ENCODE measurements at places on chromosomes 3 and 15. TPM values are rescaled to one million over a fixed set of nuclear protein-coding genes. Genes with fewer than 3 reads are reported as not detected.

- H3K27ac ChIP-seq, result no peak overlapping the region
- H3K36me3 ChIP-seq, result no peaks in the 10 kb centered on the region
- DNase-seq, result no peak
- no peak overlapping the region for H3K4me3 ChIP-seq
- H3K4me1 ChIP-seq, result no peaks in the 10 kb centered on the region
These were observed 44.8 kb upstream of the SNTN start for GRCh38 chr3:63607716-63608115.

DNA sequence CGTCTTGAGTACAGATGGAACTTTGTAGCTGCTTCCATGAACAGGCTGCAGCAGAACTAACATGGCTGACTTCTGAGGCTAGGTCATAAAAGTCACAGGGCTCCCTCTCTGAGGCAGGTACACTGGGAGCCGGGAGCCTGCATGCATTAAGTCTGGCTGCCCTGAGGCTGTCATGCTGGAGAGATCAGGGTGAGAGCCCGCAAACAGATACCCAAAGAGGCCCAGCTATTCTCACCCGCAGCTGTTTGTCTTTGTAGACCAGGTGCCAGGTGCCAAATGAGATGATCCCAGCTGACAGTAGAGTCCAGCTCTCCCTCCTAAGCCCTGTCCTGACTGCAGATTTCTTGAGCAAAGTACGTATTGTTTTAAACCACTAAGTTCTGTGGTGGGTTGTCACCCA lies 8.6 kb upstream of the SLCO3A1 start:
- no peak overlapping the region for H3K27ac ChIP-seq
- H3K4me3 ChIP-seq, result no peak overlapping the region
- no peak for DNase-seq
- H3K36me3 ChIP-seq, result no peaks in the 10 kb centered on the region
- H3K4me1 ChIP-seq, result no peaks in the 10 kb centered on the region
- H3K27me3 ChIP-seq, result no peaks in the 10 kb centered on the region

DNA sequence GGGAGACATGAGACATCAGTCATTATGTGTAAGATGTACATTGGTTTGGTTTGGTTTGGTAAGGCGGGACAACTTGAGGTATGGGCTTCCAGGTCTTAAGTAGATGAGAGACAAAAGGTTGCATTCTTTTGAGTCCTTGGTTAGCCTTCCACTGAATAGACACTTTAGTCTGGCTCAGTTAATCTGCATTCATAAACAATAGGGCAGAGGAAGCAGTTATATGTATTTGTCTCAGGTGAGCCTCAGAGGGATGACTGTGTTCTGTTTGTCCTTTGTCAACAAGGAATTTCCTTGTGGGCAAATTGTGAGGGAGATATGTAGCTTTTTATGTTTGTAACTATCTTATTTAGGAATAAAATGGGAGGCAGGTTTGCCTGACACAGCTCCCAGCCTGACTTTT lies 50.4 kb downstream of the TCF12 start:
- no peaks in the 10 kb centered on the region for H3K36me3 ChIP-seq
- no peak overlapping the region for H3K27ac ChIP-seq
- no peak overlapping the region for H3K4me3 ChIP-seq
- peaks cover 29% of the 10 kb centered on the region for H3K4me1 ChIP-seq
- H3K27me3 ChIP-seq, result no peaks in the 10 kb centered on the region

Gene ROPN1B
- 0.50 TPM for total RNA-seq

DNA sequence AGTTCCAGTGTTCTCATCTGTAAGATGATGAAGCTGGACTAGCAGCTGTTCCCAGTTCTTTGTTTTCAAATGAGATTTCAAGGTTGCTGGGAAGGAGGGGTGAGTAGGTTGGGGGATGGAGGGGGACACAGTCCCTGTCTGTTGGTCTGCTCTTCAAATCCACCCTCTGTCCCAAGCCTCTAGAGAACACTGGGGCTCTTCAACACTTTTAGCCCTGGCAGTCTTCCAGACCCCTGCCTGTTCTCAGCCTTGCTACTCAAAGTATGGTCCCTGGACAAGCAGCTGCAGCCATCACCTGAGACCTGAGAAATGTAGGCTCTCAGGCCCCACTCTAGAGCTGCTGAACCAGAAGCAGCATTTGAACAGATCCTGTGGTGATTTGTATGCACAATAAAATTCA lies 41.3 kb downstream of the NEK11 start:
- no peak overlapping the region for H3K27ac ChIP-seq
- no peak overlapping the region for H3K4me3 ChIP-seq
- DNase-seq, result no peak
- no peaks in the 10 kb centered on the region for H3K4me1 ChIP-seq
- H3K27me3 ChIP-seq, result no peaks in the 10 kb centered on the region
- no peaks in the 10 kb centered on the region for H3K36me3 ChIP-seq

Gene SPTBN5
- 2.1 TPM for total RNA-seq

DNA sequence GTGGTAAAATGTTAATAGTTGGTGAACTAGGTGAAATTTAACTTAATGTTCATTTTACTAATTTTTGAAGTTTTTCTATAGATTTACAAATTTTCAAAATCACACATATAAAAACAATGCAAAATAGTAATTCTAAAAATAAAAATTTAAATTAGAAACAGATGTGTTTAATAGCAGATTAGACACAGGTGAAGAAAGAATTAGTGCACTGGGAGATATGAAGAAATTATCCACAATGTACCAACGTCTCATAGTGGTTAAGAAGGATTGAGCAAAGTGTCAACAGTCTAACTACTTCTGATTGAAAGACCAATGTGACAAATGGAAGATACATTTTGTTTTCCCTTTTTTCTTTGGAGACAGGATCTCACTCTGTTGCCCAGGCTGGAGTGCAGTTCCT lies 26.5 kb downstream of the SPG11 start:
- DNase-seq, result no peak
- H3K4me1 ChIP-seq, result no peaks in the 10 kb centered on the region
- H3K36me3 ChIP-seq, result peaks cover 90% of the 10 kb centered on the region
- no peak overlapping the region for H3K4me3 ChIP-seq

DNA sequence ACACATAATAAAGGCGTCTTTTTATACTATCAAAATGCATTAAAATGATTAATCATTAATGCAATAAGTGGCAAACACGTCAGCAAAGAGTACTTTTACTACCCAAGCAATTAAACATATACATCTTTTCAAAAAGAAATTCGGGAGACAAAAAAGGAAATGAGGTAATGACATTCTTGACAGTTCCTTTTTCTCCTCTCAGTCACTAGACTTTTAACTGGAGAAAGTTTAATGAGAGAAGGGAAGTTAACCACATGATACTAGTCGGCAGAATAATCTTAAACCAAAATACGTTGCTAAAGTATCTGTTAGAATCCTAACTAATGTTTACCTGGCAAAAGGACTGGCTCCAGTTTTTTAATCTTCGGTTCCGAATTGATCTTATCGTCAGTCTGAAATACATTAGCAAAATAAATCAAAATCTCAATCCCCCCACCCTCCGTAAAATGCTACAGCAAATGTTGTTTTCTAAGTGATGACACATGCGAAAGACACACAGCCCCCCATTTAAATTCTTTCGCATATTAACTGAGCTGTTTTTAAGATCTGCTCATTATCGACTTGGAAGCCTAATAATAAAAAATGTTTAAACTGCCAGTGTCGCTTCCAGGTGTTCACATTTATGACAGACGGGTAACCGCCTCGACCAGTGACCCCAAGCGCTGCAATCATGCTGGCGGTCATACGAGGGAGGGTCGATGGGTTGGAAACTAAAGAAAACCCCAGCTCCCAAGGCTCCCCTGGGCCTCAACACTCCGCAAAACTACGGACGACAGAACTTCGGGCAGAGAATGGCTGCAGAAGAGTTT lies 778 bp downstream of the MTMR10 start:
- no peak for DNase-seq
- peak overlapping the region; percentile 96 for H3K27ac ChIP-seq
- H3K4me3 ChIP-seq, result peak overlapping the region; percentile 81
- peaks cover 14% of the 10 kb centered on the region for H3K36me3 ChIP-seq

- no peak overlapping the region for H3K27ac ChIP-seq
- no peaks in the 10 kb centered on the region for H3K4me1 ChIP-seq
- H3K4me3 ChIP-seq, result no peak overlapping the region
- peak; percentile 25 for DNase-seq
- peaks cover 10% of the 10 kb centered on the region for H3K27me3 ChIP-seq
These were observed 5.8 kb downstream of the TMIE start for GRCh38 chr3:46706771-46707582.

GRCh38 chr15:55990998-55991397 lies 2.4 kb downstream of the NEDD4 start:
- H3K27me3 ChIP-seq, result no peaks in the 10 kb centered on the region
- no peak overlapping the region for H3K27ac ChIP-seq
- H3K4me1 ChIP-seq, result peaks cover 28% of the 10 kb centered on the region

DNA sequence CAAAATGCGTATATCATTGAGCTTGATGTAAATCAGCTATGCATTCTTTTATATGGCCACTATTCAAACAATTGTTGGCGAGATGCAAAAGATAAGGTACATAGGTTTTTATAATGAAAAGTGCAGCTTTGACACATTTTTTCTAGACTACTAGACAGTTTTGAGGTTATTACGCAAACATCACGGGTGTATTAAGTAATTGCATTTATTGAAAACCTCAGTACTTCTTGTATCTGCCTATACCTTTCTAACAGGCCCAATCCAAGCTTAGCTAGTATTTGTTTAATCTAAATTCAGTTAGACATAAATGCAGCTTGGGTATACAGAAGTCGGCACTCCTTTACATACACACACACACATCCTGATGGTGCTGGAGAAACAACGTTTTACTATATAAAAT lies 2.7 kb downstream of the SPESP1 start:
- no peak for DNase-seq
- no peak overlapping the region for H3K27ac ChIP-seq
- peaks cover 8% of the 10 kb centered on the region for H3K27me3 ChIP-seq
- H3K4me1 ChIP-seq, result no peaks in the 10 kb centered on the region
- H3K4me3 ChIP-seq, result no peak overlapping the region

Gene MCTP2
- 36.1 TPM for total RNA-seq

Gene CHRFAM7A
- 9.6 TPM for total RNA-seq

- no peaks in the 10 kb centered on the region for H3K4me1 ChIP-seq
- no peaks in the 10 kb centered on the region for H3K36me3 ChIP-seq
- H3K4me3 ChIP-seq, result no peak overlapping the region
- H3K27me3 ChIP-seq, result no peaks in the 10 kb centered on the region
- no peak overlapping the region for H3K27ac ChIP-seq
These were observed 222.0 kb downstream of the NEK10 start for GRCh38 chr3:27147215-27147614.

- peak overlapping the region; percentile 34 for H3K27ac ChIP-seq
- H3K4me1 ChIP-seq, result peaks cover 22% of the 10 kb centered on the region
- H3K27me3 ChIP-seq, result no peaks in the 10 kb centered on the region
- no peaks in the 10 kb centered on the region for H3K36me3 ChIP-seq
These were observed 98.9 kb downstream of the EOMES start for GRCh38 chr3:27623085-27623753.

GRCh38 chr3:43024181-43024885 lies 45.2 kb downstream of the GASK1A start:
- H3K36me3 ChIP-seq, result no peaks in the 10 kb centered on the region
- no peaks in the 10 kb centered on the region for H3K27me3 ChIP-seq
- H3K4me1 ChIP-seq, result no peaks in the 10 kb centered on the region
- DNase-seq, result no peak
- no peak overlapping the region for H3K27ac ChIP-seq
- H3K4me3 ChIP-seq, result no peak overlapping the region

Gene DCP1A
- total RNA-seq, result 25.1 TPM

GRCh38 chr3:138370321-138370720 lies 21.9 kb downstream of the MRAS start:
- DNase-seq, result no peak
- H3K36me3 ChIP-seq, result no peaks in the 10 kb centered on the region
- peaks cover 45% of the 10 kb centered on the region for H3K4me1 ChIP-seq
- H3K27me3 ChIP-seq, result no peaks in the 10 kb centered on the region
- H3K4me3 ChIP-seq, result no peak overlapping the region

DNA sequence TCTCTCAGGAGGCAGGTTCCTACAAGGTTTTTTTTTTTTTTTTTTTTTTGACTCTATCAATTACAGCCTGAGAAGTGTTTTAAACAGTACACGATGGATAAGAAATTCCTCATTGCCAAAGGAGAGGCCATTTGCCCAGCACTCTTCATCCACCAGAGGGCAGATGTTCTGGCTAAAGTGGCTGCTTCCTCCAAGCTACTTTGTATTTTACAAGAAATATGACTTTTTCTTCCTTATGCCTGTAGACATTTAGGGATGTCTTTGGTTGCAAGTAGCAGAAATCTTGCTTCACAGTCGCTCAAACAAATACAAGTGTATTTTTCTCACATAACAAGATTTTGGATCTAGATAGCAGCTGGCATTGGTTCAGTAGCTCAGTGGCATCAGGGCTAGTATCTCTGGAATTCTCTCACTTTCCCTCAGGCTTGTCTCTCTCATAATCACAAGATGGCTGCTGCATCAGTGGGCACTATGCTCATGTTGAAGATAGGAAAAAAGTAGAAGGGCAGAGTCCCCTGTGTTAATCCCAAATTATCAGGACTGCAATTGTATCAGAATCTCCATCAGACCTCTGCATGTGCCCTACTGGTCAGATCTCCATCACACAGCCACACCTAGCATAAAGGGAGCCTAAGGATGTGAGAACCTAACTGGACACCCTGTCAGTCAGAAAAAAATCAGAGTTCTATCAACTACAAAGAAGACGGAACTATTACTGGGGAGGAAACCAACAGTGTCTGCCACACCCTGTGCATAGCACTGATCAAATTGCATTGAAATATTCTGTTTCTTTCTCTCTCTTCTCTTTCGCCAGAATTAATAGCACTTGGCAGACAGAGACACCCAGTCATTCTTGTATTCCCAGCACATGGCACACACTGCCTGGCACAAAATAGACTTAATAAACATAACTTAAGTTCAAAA lies 138.9 kb upstream of the COL8A1 start:
- peaks cover 18% of the 10 kb centered on the region for H3K4me1 ChIP-seq
- no peaks in the 10 kb centered on the region for H3K36me3 ChIP-seq
- no peak overlapping the region for H3K4me3 ChIP-seq
- no peak for DNase-seq

- H3K27ac ChIP-seq, result peak overlapping the region; percentile 93
- H3K4me1 ChIP-seq, result peaks cover 30% of the 10 kb centered on the region
- H3K27me3 ChIP-seq, result no peaks in the 10 kb centered on the region
These were observed 780 bp upstream of the ACAD9 start for GRCh38 chr3:128878556-128879124.

Gene DENND6A
- 22.3 TPM for total RNA-seq

DNA sequence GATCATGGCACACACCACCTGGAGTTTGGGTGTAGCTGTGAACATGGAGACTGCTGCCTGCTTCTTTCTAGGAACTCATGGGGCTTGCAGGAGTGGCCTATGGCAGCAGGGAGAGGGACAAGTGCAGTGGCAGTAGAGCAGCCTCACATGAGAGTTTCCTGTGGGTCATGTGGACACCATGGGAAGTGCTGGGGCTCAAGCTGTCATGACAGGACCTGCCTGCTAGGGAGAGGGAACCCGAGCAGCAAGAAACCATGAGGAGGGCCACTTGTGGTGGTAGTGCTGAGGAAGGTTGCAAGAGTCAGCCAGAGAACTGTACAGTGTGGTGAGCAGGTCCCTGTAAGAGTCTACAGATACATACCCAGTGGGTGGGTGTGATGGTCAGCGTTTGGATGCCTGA lies 73.8 kb upstream of the MRPS22 start:
- no peaks in the 10 kb centered on the region for H3K36me3 ChIP-seq
- H3K4me1 ChIP-seq, result no peaks in the 10 kb centered on the region
- no peak overlapping the region for H3K4me3 ChIP-seq

Gene PP2D1
- not detected for total RNA-seq
